Kidney capillary endothelial cell (primary cell): ENCODE measurements at places on chromosomes 2 and 18.
A peak's percentile ranks its signal among the peaks of the same experiment; 100 is the strongest.

DNA sequence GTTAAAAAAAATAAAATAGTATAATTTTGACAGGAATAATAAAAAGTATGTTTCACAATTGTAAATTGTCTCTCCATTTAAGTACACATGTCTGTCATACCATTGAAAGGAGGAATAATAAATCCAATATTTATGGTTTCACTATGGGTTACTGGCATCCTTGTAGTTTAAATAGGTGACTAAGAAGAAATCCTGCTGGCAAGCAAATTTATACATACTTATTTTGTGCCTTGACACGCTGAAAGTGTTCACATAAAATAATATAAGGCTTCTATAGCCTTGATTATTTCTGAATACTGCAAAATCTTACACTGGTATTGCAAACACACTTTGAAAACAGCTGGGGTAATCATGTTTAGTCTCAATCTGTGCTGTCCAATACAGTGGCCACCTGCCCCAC, 138.3 kb upstream of the ETAA1 start:
- DNase-seq = no peak

DNA sequence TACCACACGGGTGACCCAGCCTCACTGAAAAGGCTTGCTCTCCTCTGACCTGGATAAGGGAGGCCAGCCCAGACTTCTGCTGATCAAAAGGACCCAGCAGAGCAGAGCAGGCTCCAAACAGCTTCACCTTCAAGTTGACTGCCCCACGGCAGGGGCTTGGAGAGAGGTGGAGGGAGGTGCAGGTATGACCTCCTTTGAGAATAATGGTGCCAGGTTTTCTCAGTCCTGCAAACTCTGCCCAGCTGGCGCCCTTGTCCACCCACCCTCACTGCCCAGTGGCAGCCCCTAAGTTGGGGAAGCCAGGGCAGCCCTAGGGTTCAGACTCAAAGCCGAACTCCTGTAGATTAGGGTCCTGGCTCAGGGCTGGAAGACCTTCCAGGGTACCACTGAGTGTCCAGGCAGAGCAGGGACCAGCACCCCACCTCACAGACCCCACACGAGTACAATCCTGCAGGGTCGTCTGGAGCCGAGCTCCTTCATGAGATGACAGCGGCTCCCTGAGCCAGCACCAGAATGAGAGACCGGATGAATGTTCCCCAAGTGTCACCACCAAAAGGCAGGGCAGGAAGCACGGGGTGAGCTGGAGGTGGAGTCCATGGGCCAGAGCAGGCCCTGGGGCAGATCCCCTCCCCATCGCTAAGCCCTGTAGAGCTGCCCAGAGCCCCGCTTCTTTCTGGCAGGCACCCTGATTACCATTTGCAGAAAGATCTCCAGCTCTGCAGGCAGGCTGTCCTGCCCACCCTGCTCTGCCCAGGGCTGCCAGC, 3.6 kb upstream of the GPC1 start:
- no peak for DNase-seq

- no peak for DNase-seq
Observed at GRCh38 chr2:229612384-229612971, 101.9 kb downstream of the DNER start.

DNA sequence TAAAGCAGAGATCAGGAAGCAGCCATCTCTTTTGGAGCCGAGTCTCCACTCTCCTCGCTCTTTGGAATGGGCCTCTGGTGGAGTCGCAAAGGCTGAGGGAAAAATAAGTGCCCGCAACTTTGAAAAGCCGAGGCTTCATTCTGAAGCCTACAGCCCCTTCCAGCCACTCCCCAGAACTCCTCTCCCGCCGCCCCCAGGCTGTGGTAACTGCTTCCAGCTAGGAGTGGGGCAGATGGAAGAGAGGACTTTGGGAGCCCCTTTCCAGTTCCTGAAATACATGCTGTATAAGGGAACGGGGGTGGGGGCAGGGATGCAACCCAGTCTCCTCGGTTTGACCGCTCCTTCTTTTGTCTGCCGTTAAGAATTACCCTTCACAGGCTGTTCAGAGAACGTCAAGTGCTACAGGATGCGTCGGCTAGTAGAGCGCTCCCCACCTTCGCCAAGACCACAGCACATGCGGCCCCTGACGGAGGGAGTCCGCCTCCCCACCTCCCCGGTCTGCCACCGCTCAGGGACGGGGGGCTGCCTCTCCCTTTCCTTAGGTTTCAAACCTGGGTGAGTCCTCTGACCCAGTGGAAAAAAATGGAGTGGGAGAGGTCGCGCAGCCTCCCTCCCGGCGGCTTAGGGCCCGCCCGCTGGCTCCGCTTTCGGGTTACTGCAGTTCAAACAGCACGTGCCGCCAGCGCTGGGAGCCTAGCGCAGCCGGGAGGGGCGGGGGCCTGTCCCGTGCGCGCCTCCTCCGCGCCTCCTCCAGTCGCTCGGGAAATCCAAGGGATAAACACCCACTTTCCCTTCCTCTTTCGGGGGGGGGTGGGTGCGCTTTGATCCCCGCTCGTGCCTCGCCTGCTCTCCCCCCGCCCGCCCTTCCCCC, 4.9 kb downstream of the CYP26B1 start:
- DNase-seq = no peak

DNA sequence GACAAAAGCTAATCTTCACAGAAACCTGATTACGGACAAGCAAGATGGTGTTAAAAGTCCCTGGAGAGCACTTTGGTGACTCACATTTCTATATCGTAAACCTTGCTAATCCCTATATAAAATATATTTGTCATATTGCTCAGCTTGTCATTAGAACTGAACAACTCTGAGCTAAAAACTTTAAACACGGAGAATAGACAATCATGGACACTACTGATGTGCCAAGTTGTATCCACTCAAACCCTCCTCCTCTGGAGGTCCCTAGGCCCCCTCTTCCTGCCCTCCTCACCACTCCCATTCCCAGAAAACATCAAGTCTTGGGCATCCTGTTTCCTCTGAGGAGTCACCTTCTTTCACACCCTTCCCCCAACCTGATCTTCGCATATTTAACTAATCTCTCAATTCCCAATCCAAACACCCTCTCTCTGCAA, 138.7 kb upstream of the PID1 start:
- no peak for DNase-seq

- no peak for DNase-seq
Observed at GRCh38 chr2:105438104-105438929, 39.5 kb upstream of the FHL2 start.

DNA sequence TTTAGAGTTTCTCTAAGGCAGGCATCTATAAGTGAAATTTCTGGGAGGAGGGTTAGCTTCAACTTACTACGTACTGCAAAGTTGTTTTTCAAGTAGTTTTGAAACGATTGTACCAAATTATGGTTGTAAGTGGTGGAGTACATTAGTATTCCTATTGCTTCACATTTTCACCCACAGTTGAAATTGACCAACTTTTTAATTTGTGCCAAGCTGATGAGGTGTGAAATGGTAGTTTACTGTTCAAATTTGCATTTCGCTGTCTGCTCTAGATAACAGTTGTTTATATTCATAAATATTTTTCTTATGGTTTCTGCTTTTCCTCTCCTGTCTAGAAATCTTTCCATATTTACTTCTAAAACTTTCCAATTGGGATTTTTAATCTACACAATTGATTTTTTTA, 18.6 kb downstream of the NPC1 start:
- no peak for DNase-seq

GRCh38 chr2:138433995-138434951, 67.3 kb upstream of the SPOPL start:
- no peak for DNase-seq

DNA sequence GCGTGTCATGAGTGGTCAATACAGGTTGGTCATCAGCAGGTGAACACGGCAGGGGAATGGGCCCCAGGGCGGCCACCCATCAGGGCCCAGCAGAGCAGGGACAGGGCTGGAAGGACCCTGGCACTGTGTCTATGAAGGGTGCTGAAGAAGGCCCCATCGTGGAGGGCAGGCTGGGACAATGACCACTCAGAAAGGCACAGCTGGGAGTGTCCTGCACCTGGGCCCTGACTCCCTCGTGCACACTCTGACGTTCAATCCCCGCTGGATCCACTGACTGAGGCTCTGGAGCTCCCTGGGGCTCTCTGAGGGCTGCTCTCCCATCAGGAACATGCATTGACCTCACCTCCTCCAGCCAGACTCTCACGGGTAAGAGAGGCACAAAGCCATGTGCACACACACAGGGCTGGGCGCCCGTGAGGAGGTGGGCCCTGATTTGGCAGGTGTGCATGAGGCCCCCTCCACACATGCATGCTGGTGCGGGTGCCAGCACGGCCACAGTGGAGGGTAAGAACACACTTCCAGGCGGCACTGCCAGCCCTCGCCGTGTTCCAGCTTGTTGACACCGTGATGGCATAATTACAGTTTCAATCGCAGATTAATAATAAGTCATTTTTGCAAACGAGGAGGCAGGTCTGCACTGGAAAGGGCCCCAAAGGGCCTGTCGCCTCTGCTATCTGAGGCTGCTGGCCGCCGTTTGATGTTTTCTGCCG, 58.5 kb downstream of the SMAD7 start:
- DNase-seq = no peak

DNA sequence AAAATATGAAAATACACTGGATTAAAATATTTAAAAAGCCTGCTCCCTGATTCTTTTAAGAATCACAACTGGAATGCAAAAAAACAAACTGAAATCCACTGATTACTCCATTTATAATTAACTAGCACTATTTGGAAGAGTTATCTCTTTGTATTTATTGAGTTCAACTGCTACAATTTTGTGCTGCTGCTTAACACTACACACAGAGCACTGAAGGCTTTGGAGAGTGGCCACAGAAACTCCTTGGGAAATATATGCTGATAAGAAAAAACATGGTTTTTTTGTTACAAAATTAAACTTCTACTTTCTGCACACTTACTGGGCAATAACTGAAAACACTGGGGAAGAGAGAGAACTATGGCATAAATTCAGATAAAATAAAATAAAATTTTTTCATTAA, 19.8 kb upstream of the BZW1 start:
- DNase-seq = no peak

GRCh38 chr2:86225581-86225980, 26.3 kb downstream of the MRPL35 start:
- DNase-seq = peak; percentile 87

- no peak for DNase-seq
Observed at GRCh38 chr2:165253178-165253577, 14.0 kb downstream of the SCN2A start.

- no peak for DNase-seq
Observed at GRCh38 chr18:47986620-47987387, 56.3 kb upstream of the SMAD2 start.

GRCh38 chr2:117396161-117396560, 418.3 kb upstream of the DDX18 start:
- no peak for DNase-seq
